Stimulated activated naive CD4-positive, alpha-beta T cell (primary cell): ENCODE measurements at places on chromosomes 2 and 18.

- no peak for DNase-seq
Measured at GRCh38 chr2:191954451-191954850, 107.6 kb upstream of the CAVIN2 start.

- DNase-seq, result no peak
Measured at GRCh38 chr2:19408592-19408991, 50.2 kb upstream of the OSR1 start.

DNA sequence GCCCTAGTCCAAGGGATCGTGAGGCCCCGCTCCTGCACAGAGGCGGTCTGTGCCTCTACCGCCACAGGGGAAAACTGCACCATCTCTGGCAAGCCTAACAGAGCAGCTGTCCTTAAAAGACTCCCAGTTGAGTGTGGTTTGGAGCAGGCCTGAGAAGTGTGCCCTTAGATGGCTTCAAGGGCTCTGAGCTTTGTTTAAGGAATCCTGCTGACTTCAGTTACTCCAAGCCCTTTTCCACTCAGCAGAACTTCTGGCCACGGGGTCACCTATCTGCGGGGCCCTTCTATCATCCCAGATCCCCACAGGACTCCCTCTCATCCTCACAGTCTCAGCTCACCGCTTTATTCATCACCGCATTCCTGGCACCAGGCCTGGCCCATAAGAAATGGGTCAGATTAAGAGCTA, 131.5 kb downstream of the CCDC74A start:
- no peak for DNase-seq

DNA sequence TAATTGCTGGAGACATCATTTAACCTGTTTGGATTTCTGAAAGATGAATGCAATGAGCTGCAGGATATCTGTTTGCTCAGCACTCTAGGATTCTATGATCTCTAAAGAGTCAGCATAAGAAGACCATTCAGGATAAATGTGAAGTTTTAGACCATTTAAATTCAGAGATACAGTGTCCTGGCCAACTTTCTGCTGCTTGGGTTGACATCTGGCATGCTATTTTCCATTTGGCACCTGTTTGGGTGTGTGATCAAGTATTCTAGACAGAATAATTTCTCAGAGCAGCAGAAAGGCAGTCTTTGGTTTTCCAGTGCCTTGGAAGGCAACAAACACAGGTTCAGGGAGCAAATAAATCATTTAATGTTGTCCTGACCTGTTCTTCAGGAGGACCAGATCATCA, 144.8 kb upstream of the NDUFV2 start:
- DNase-seq, result no peak

DNA sequence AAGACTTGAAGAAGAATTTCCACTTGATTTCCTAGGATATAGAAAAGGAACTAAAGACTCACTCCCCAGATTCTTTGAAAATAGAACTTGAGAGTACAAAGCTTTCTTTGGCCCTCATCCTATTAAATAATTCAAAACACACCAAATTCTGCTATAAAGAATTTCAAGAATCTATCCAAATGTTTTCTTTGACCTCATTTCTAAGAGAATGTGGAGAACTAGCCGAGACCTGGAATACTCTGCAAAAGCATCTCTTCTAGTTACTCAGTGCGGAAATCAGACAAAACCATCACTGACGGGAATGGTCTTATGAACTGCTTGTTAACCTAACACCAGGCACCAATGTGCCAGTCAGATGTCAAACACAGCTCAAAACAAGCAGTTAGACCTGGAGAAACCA, 44.2 kb upstream of the ARL5A start:
- DNase-seq, result no peak

- DNase-seq, result no peak
Measured at GRCh38 chr2:128597121-128597762, 278.6 kb upstream of the HS6ST1 start.

DNA sequence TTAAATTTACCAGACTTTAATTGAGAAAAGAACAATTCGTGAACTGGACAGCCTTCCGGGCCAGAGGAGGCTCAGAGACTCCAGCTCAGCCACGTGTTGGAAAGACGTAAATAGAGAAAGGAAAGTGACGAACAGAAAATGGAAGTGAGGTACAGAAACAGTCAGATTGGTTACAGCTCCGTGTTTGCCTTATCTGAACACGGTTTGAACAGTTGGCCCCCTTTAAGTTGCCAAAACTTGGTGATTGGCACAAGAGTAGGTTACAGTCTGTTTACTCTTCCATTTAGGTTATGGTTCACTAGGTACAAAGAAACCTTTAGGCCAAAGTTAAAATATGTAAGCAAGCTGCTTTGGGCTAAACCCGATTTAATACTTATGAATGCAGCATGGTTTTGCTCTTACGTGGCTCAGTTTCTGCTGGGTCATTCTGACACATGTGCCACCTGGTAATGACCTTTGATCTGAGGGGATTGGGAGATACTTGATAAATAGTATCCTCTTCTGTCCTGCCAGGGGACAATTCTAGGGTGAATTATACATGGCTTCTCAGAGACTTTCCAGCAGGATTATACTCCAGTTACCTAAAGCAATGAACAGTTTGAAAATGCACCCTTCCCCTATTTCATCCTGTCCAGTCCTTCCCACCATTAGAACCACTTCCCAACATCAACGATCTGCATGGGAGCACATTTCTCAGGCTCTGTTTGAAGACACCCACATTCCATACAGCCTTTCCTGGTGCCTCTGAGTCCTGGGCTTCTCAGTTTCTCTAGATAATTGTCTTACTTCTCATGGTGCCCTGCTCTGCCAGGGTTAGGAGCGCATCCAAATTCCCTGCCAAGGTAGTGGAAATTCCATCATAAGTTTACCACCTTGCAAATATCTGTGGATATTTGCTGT, 65.1 kb upstream of the TGIF1 start:
- no peak for DNase-seq

GRCh38 chr2:71997843-71998242, 149.8 kb downstream of the CYP26B1 start:
- no peak for DNase-seq

DNA sequence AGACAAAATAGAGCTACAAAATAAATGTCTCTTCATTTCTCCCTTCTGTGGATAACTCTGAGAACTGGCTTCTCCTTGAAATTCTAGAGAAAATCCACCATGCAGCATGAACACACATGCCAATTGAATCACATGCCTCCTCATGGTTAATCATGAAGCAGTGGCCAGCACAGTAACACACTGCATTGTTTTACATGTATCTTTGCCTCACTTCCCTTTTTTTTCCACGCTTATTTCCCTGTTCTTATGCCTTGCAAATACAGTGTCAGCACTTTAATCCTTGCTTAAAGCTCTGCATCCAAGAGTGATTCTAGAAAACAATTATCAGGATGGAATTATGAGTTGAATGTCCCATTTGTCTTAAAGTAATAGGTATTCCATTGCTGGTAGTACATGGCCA, 50.3 kb upstream of the ZBTB7C start:
- DNase-seq, result no peak

DNA sequence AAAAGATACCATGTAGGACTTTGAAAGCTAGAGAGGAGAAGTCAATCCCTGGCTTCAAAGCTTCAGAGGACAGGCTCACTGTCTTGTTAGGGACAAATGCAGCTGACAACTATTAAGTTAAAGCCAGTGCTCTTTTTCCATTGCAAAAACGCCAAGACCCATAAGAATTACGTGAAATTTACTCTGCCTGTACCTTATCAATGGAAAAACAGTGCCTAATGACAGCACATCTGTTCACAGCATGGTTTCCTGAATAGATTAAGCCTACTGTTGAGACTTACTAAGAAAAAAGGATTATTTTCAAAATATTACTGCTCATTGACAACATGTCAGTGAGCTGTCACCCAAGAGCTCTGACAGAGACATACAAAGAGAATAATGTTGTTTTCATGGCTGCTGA, 52.9 kb downstream of the ANKRD12 start:
- DNase-seq, result no peak

DNA sequence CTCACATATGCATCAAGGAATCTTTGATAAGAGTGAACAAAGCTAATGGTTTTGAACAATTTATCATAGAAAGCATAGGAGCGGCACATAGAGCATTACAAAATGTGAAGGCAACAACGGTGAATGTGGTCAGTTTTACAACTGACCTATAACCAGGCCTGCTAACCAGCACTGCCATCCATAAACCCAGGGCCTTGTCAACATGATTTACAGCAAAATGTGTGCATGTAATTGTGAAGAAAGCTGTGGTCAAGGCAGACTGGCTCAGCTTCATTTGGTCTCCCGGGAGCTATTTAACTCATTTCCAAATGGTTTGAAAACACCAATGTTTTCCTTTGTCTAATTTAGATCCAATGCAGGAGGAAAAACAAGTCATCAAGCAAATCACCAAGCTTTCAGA, 119.8 kb downstream of the DHRS9 start:
- DNase-seq, result no peak

GRCh38 chr2:29119211-29119610, 4.0 kb downstream of the CLIP4 start:
- no peak for DNase-seq

DNA sequence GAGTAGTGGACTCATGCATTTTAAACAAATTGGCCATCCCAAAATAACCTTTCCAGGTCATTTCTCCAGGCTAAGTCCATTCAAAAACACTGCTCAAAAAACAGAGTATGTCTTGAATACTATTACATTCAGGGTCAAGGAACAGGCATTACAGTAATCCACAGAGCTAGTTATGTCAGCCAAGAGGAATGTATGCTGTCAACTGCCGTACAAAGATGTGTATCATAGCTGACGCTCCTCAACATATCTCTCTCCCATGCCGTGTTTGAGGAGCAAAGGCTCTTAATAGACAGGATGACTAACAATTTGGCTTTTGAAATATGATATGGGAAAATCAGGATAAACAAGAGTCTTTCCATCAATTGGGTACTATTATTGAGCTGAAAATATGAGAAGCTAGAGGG, 68.8 kb upstream of the KCTD1 start:
- DNase-seq, result no peak

DNA sequence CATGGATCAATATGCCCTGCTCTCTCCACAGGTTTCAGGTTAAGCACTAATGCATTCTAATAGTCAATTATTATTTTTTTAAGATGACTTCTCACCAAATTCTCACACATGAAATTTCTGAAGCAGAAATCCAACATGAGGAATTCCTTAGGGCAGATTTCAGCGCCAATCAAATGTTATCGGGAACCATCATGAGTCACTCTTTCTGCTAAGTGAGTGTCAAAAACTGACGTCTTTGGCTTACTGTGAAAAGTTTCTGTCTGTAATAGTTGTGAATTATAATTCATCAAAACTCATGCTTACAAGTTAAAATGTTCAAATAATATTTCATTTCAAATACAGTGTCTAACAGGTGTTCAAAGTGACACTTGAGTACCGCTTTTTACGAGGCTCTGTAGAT, 1038.6 kb downstream of the SOCS6 start:
- no peak for DNase-seq
